ENCODE measurements at places on chromosomes 5 and 9. TPM values are rescaled to one million over a fixed set of nuclear protein-coding genes. Genes with fewer than 3 reads are reported as not detected.

KCNN2 gene
- not detected for total RNA-seq

- no peak overlapping the region for H3K4me3 ChIP-seq
- peaks cover 98% of the 10 kb centered on the region for H3K27me3 ChIP-seq
- DNase-seq = no peak
- H3K4me1 ChIP-seq = no peaks in the 10 kb centered on the region
- no peaks in the 10 kb centered on the region for H3K36me3 ChIP-seq
Observed at GRCh38 chr5:174306345-174307030, 261.0 kb downstream of the NSG2 start.

DNA sequence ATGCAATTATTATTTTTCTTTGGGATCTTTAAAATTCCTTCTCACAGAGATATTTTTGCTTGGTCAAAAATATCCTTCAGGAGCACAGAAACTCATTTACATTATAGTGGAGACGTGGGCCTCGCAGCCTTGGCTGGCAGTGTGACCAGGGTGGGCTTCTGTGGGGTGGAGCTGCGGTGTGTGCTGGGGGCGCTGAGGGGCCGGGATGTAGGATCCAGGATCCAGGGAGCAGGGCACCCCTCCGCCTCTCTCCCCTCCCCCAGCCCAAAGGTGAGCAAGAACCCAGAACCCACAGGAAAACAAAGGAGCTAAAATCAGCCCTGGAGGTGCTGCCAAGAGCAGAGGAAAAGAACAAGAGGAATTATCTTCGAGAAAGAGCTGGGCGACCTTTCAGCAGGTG, 79.1 kb upstream of the OLFM1 start:
- no peaks in the 10 kb centered on the region for H3K4me1 ChIP-seq
- H3K27ac ChIP-seq = no peak overlapping the region
- no peak overlapping the region for H3K4me3 ChIP-seq
- H3K36me3 ChIP-seq = no peaks in the 10 kb centered on the region
- DNase-seq = no peak
- peaks cover 71% of the 10 kb centered on the region for H3K27me3 ChIP-seq

DNA sequence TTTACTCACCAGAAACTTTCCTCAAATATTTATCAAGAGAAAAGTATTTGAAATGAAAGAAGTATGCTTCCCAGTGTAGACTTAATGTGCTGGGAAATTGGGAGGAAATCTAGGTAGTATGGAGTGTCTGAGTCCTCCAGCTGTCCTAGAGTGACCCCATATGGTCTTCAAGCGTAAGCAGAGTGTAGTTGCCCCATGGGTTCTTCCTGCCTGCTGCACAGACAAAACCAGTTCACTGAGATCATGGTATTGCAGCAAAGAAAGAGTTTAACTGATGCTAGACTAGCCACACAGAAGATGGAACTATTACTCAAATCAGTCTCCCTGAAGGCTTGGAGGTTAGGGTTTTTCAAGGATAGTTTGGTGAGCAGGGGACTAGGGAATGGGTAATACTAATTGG, 114.9 kb upstream of the PRLR start:
- H3K27me3 ChIP-seq = no peaks in the 10 kb centered on the region
- H3K4me1 ChIP-seq = no peaks in the 10 kb centered on the region
- no peak overlapping the region for H3K27ac ChIP-seq
- DNase-seq = no peak

DNA sequence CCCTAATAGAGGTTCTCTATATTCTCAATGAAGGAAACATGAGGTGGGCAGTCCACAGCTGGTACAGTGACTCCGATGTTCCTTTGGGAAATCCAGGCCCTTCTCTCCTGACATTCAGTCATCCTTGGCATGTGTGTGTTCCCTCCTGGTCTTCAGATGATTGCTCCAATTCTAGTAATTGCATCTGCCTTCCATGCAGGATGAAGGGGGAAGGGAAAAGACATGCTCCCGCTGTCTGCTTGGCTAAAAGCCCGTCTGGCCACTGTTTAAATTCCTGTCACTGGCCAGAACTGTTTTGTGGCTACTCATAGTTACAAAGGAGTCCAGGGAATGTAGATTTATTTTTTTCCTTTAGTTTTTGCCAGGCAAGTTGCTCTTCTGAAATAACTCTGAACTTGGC, 65.0 kb downstream of the MAST4 start:
- H3K4me1 ChIP-seq = no peaks in the 10 kb centered on the region
- no peak for DNase-seq
- no peak overlapping the region for H3K4me3 ChIP-seq
- no peaks in the 10 kb centered on the region for H3K27me3 ChIP-seq
- H3K27ac ChIP-seq = no peak overlapping the region

DNA sequence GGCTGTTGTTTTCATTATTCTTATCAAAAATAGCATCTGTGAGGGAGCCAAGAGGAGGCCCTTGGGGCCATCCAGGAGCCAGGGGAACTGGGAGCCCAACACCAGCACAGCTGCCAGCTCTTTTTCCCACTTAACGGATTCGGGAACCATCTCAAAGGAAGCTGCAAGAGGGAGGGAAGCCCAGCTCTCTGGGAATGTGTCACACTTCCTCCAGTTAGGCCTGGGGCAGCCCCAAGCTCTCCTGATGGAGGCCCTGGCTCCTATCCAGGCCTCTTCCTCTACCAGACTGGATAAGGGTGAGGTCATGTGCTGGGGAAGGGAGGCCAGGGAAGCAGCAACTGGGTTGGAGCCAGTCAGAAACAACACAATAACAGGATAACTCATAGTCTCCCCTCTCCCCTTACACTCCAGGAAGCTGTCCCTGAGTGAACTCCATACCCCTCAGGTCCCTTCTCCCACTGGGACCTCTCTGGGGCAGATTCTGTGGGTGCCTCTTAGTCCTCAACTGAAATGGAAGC, 12.7 kb downstream of the CSF2 start:
- H3K4me3 ChIP-seq = no peak overlapping the region
- peak; percentile 60 for DNase-seq
- no peaks in the 10 kb centered on the region for H3K36me3 ChIP-seq
- H3K27me3 ChIP-seq = no peaks in the 10 kb centered on the region
- peaks cover 22% of the 10 kb centered on the region for H3K4me1 ChIP-seq

- no peaks in the 10 kb centered on the region for H3K36me3 ChIP-seq
- no peaks in the 10 kb centered on the region for H3K4me1 ChIP-seq
- no peak overlapping the region for H3K27ac ChIP-seq
- no peaks in the 10 kb centered on the region for H3K27me3 ChIP-seq
Observed at GRCh38 chr9:25003686-25004085, 458.0 kb upstream of the IZUMO3 start.

DNA sequence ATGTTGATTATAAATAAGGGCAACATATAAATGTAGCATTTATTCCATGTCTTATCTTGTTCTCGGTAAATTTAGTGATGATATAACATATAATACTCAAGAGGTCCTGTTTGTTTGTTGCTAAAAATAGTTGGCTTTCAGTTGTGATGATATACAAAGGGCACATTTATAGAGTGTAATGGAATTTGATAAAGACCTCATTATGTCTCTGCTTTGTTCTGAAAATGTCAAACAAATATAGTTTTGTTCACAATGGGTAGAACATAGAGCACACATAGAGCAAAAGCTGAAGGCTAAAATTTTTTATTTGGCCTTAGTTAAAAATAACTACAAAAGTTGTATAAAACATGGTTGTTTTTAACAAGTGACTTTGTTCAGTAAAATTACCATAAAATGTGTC, 477.1 kb upstream of the SMC2 start:
- DNase-seq = no peak
- no peak overlapping the region for H3K4me3 ChIP-seq
- no peak overlapping the region for H3K27ac ChIP-seq

BRD9 gene
- total RNA-seq = 112 TPM

DNA sequence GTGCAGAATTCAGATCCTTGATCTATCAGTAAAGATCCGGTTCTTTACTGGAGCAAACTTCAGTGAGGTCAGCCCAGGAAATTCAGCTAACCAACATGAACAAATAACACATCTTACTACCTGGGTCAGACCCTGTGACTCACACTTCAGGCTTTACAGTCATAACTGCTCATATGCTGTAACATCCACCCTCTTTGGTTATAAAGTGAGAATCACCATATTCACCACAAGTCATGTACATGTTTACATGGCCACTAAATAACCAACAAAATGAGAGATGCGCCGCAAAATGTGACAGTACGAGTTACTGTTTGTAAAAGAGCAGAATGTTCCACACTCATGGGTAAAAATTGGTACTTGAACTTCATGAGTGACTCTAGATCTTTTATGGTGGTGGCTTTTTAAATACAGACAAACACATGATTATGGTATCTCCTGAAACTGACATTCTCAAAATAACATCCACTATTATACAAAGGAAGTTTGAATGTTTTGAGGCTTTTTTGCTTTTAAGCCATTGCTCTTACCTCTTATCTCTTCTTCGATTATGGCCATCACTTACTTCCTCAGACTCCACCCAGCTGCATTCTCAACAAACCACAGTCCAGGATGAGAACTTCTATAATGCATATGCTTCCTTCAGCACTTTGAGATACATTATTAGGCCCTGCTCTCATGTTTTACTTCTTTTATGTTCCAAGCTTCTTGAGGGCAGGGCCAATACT, 516.6 kb downstream of the RAB3C start:
- H3K4me1 ChIP-seq = no peaks in the 10 kb centered on the region
- no peak overlapping the region for H3K27ac ChIP-seq
- DNase-seq = peak; percentile 41
- no peaks in the 10 kb centered on the region for H3K36me3 ChIP-seq
- no peak overlapping the region for H3K4me3 ChIP-seq

PCDHB15 gene
- total RNA-seq = not detected

GRCh38 chr5:146009020-146009419, 72.6 kb downstream of the SH3RF2 start:
- H3K4me3 ChIP-seq = no peak overlapping the region
- no peaks in the 10 kb centered on the region for H3K27me3 ChIP-seq
- H3K4me1 ChIP-seq = no peaks in the 10 kb centered on the region
- H3K27ac ChIP-seq = no peak overlapping the region
- H3K36me3 ChIP-seq = 0 out of 2 replicates have a peak, but pooled peaks cover 4% of the 10 kb centered on the region

PSD2 gene
- 0.08 TPM for total RNA-seq

- no peaks in the 10 kb centered on the region for H3K27me3 ChIP-seq
- no peaks in the 10 kb centered on the region for H3K4me1 ChIP-seq
- no peak overlapping the region for H3K27ac ChIP-seq
Observed at GRCh38 chr5:74095871-74096270, 469.9 kb downstream of the ARHGEF28 start.

DNA sequence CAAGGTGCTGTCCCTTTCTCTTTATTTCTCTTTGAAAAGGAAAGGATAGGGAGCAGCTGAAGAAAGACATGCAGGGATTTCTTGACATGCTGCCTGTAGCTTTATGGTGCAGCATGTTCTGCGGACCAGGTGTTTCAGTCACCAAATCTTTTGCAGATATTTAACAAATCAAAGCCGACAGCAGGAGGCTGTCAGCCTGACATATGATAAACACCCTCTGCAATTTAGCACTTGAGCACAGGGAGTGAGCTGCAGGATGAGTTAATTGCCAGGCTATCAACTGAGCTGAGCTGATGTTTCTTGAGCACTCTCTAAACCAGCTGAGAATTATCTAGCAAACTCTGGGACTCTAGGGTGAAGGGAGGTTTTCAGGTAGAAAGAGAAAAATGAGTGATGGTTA, 212.8 kb upstream of the ATP10B start:
- no peaks in the 10 kb centered on the region for H3K4me1 ChIP-seq
- DNase-seq = no peak
- H3K4me3 ChIP-seq = no peak overlapping the region
- H3K27me3 ChIP-seq = no peaks in the 10 kb centered on the region
- no peak overlapping the region for H3K27ac ChIP-seq

DNA sequence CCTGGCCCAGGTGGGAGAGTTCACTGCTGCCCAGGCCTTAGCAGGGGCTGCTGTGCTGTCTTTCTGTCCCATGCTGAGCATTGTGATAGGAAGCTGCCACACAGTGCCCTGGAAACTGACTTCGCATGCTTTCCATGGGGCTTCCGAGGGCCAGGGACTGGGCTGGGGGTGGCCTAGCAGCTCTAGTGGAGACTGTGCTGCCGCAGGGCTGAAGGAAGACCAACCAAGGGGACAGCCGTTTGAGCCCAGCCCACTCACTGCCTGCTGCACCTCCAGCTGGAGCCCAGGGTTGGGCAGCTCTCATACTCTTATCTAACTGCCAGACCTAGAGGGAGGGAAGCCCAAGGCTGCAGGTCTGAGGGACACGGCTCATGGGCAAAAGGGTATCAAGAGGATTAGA, 79.2 kb downstream of the RGS3 start:
- no peak overlapping the region for H3K4me3 ChIP-seq
- no peaks in the 10 kb centered on the region for H3K36me3 ChIP-seq
- H3K27me3 ChIP-seq = no peaks in the 10 kb centered on the region
- peaks cover 1% of the 10 kb centered on the region for H3K4me1 ChIP-seq
- DNase-seq = no peak

DNA sequence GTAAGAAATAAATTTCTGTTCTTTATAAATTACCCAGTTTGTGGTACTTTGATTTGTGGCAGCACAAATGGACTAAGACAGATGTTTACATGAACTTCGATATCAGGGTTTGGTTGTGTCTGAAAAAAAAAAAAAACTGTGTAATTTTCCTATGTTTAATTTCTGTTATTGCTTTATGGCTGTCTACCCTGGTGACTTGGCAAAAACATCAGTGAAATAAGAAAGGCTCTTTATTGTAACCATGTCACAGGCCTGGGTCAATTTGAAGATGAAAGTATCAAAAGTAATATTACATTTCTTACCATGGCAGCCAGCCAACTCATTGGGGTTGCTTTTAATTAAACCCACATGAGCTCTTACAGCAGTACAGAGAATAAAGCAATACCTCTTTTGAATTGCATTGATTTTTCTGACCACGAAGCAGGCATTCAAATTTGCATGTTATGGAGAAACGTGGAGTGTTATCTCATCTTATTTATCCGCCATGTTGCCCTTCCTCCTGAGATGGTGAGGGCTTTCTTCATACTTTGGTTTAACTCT, 20.6 kb upstream of the SV2C start:
- H3K4me1 ChIP-seq = no peaks in the 10 kb centered on the region
- no peak overlapping the region for H3K27ac ChIP-seq
- DNase-seq = no peak

SLC6A19 gene
- total RNA-seq = not detected

DNA sequence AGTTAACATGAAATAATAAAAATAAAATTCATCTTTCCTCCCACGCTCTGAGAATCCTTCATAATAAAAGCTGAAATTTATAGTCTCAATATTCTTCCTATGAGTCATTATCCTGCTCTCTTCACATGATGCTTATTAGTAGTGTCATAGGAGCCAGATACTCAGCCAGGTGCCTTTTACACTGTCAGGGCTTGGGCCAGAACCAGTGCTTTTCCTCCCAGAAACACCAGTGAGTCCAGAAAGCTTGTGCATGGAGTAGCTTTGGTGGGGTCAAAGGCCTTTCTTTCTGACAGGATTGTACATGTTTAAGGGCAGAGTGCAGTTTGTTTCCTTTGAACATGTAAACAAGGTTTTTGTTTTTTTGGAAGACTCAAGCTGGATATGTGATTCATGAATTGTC, 6.8 kb downstream of the LSM11 start:
- H3K36me3 ChIP-seq = no peaks in the 10 kb centered on the region
- no peak overlapping the region for H3K27ac ChIP-seq
- H3K27me3 ChIP-seq = no peaks in the 10 kb centered on the region
- no peaks in the 10 kb centered on the region for H3K4me1 ChIP-seq
- DNase-seq = no peak

Measured in PC-9 (cell line).